ENCODE measurements at places on chromosomes 5 and 9.
A peak's percentile ranks its signal among the peaks of the same experiment; 100 is the strongest.

GRCh38 chr5:138331449-138332368 is at the start of gene CDC25C:
CDC25C (minus strand) TSS chr5:138331804; CDS start chr5:138331180, 624 bp downstream.
- peak; percentile 96 for DNase-seq

DNA sequence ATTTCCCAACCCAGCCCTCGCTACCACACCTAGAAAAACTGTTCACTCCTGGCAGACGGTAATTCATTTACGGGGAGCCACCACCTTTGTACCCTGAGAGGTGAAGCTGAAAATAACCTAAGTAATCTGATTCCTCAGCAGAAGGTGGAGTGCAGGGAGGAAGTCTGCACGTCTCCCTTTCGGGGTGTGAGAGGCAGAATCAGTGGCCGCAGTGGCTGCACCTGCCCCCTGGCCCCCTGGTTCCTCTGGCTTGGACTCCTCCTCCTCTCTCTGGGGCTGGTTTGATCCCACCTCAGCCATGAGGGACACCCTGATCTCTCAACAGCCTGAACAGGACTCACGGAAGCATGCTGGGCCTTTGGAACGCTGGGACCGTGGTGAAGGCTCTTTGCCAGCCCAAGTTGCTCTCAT is 10.5 kb downstream of the TMEM174 start:
- DNase-seq: no peak

DNA sequence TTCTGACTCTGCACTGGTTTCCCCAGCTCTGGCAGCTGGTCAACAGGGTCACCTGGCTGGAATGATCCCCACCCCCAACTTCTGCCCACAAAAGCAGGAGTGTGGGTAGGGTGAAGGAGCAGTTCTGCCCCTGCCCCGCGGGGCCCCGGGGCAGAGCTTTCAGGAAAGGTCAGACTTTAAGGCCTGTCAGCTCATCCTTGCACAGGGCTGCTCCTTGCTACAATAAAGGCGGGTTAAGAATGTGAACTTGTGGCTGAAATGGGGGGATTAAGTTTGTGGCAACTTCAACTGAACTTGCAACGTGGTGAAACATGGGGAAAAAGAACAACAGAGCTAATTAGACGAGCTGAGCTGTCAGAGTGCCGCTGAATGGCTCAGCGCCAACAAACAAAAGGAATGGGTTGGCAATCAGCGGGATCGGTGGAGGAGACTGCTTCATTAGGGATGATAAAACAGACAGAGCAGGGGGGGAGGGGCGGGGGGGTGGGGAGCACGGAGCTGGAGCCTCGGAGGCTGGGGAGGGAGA is 50.8 kb downstream of the CRB2 start:
- no peak for DNase-seq

- DNase-seq: no peak
These were observed 255.1 kb downstream of the ZSWIM6 start for GRCh38 chr5:61587125-61587524.

GRCh38 chr5:169270827-169271226 is 30.1 kb downstream of the SLIT3 start:
- no peak for DNase-seq

- DNase-seq: peak; percentile 9
These were observed 26.5 kb downstream of the KCNMB1 start for GRCh38 chr5:170362656-170363055.

Data from cerebellar nuclear complex (tissue), 1 donor.